ENCODE measurements at places on chromosomes 13 and 19. TPM values are rescaled to one million over a fixed set of nuclear protein-coding genes. Genes with fewer than 3 reads are reported as not detected.

The CATSPERD gene
- not detected for total RNA-seq

The SHC2 gene
- 49.9 TPM for total RNA-seq

- no peak for DNase-seq
Measured at GRCh38 chr19:13044231-13044836, 49.1 kb downstream of the NFIX start.

The LRRC25 gene
- total RNA-seq: 8.4 TPM

The HCST gene
- total RNA-seq: 3.9 TPM

The B3GLCT gene
- total RNA-seq: 7.1 TPM

GRCh38 chr13:79531542-79532254 lies 50.7 kb downstream of the NDFIP2 start:
- no peak for DNase-seq
